ACHN (cell line): ENCODE measurements at places on chromosomes 6 and 20.
A peak's percentile ranks its signal among the peaks of the same experiment; 100 is the strongest.

- DNase-seq: peak; percentile 53
Observed at GRCh38 chr6:40999569-40999968, 39.5 kb downstream of the UNC5CL start.

DNA sequence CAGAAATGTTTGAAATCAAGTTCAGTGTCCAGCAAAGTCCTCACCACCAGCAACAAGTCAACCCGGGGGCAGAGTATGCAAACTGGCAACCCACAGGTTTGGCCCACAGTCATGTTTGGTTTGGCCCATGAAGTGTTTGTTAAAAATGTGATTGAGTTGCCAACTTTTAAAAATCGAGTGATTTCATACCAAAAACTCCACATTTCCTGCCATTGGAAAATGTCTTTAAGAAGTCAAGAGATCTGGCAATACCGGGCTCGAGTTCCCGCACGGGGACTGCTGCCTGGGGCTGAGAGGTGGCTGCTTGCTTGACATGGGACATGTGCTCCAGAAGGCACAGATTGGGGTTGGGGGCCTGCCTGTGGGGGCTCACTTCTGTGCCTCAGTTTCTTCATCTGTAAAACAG, 36.1 kb downstream of the PREX1 start:
- no peak for DNase-seq

DNA sequence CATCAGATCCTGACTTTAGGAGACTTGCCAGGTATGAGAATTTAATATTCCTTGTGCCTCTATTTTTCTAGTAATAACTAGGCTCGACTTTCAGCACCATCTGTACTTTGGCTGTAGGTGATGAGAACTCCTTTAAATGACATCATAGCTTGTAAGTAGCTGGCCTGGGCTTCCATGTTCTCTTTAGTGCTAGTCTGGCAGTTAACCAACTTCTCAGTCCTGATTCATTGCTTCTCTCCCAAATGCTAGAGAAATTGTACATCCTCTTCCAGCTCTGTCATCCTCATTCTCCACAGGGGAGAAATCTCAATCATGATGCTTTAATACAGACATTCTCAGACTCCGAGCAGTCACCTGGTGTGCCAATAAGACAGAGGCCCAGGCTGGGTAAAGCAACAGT, 143.5 kb upstream of the MOCS1 start:
- no peak for DNase-seq

DNA sequence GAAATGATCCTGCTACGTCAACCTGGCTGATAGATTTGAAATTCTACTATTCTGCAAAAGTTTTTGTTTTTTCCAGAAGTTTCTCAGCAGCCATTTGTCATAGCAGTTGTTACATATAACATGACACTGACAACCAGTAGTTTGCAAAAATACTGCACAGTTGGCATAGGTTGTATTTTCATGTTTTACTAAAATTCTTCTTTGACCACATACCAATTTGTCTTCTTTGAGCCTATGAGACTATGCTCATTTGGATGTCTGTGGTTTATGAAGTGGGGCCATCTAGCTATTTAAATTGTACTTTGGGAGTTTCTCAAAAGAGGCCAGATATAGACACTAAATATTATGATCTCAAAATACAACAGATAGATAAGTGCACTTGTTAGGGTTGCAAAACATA, 104.9 kb upstream of the PREP start:
- no peak for DNase-seq

GRCh38 chr20:2602746-2603145, 49.7 kb upstream of the NOP56 start:
- DNase-seq: no peak

GRCh38 chr20:35893942-35894341, 60.4 kb downstream of the SCAND1 start:
- DNase-seq: no peak

DNA sequence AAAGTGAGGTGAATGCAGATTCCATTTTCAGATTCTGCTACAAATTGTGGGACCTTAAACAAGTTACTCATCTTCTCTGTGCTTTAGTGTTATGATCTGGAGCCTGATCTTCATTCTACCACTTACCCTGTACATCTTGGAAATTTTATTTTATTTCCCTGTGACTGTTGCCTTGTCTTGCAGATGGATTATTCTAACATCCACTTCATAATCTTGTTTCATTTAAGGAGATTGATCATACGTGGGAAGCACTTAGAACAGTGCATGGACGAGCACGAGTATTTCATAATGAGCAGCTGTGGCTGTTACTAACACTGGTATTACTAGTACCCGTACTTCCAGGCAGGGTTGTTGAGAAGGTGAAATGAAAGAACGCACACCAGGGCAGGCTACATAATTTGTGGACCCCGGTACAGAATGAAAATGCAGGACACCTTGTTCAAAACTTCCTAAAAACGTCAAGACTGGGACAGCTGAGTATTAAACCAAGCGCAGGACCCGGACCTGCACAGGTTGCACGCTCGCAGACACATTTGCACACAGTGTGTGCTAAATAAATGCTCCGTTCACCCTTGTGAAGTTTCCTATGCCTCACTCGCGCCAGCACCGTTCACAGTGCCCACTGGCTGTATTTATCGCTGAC, 535 bp upstream of the CCDC170 start:
- DNase-seq: no peak

- DNase-seq: no peak
Observed at GRCh38 chr20:57408131-57408530, 16.9 kb downstream of the RBM38 start.

DNA sequence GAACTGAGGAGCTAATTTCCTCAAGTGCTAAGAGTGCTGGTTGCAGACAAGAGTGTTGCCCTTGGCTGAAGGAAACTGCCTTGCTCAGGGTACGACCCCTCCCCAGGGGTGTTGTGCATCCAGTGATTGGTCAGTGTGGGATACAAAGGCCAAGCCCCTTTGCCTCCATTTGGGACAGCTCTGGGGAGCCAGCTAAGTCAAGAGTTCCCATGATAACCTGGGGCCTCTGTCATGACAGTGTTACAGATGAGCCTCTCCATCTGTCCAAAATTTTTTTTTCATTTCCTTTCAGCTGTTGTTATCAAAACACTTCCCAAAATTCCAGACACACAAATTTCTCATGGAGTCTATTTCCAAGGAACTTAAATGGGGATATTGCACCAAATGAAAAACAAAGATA, 93.3 kb downstream of the HS3ST5 start:
- no peak for DNase-seq

DNA sequence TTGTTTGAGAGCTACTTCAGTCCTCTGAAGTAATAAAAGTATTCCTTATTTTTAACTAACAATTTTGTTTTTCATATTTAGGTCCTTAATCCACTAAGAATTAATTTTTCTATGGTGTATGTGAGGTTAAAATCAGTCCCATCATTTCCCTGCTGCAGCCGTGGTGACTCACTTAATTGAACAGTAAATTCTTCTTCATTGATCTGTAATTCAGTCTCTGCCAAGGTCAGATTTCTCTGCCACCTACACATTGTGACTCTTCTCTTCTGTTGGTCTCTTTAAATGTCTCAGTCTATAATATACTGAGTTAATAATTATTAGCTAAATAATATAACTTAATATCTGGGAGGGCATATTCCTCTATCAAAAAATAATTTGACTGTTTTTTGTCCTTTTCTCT, 262.3 kb downstream of the UTRN start:
- DNase-seq: no peak

- no peak for DNase-seq
Observed at GRCh38 chr20:62728781-62729300, 20.2 kb downstream of the NTSR1 start.

- DNase-seq: no peak
Observed at GRCh38 chr20:19605786-19606485, 152.1 kb upstream of the RIN2 start.

DNA sequence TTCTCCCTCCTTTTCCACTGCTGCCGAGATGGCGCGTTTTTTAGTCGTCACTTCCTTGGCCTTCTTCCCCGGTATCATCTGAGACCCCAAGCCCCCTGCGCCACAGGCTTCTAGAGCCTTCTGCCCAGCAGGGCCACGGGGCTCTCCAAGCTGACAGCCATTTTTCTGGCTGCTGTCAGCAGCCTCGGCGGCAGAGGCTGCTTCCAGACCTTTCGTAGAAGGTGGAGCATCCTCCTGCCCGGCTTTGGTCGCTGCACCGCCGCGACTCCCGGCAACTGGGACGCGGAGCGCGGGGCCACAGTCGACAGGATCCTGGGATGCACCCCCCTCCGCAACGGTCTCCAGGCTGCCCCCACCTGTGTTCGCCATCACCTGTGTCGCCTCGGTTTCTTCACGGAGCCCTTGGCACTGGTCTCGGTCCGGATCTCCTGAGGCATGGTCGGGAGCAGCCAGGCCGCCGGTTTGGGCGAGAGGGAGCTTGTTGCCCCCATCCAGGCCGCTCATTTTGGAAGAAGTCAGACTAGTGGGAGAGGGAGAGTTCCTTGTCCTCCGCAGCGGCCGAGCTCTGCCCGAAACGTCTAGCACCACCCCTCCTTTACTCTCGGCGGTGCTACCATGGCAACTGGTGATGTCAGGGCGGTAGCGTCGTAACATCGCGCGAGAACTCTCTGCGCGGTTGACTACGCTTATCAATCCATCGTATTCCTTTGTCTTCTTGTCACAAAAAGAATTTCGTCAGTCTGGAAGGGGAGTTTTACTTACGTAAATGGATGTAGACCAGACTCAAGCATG, at the start of gene TSPYL4:
Gene TSPYL4, minus strand, starts transcription at position 571 of the 792 bp plus-strand sequence. Its CDS starts 67 bp downstream, at position 504.
- DNase-seq: peak; percentile 95

DNA sequence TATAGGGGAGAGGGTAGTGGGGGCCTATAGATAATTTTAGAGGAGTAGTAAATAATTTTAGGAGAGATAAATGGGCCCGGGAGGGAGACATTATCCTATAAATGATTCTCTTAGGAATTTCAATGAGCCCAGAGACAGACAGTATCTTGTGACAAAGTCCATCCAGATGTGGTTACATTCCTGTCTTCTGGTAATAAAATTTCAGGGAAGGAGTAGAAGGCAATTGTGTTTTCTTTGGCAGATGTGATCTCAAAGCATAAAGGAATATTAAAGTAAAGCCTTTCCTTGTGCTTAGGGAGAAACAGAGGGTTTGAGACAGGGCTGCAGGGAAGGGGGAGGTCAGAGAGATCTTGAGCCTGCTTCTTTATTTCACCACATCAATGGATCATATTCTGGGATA, 979.8 kb upstream of the GJE1 start:
- DNase-seq: no peak

GRCh38 chr20:58019027-58019849, 209.2 kb downstream of the ANKRD60 start:
- DNase-seq: no peak

GRCh38 chr6:42453031-42453653, 1.4 kb upstream of the TRERF1 start:
- peak; percentile 81 for DNase-seq

DNA sequence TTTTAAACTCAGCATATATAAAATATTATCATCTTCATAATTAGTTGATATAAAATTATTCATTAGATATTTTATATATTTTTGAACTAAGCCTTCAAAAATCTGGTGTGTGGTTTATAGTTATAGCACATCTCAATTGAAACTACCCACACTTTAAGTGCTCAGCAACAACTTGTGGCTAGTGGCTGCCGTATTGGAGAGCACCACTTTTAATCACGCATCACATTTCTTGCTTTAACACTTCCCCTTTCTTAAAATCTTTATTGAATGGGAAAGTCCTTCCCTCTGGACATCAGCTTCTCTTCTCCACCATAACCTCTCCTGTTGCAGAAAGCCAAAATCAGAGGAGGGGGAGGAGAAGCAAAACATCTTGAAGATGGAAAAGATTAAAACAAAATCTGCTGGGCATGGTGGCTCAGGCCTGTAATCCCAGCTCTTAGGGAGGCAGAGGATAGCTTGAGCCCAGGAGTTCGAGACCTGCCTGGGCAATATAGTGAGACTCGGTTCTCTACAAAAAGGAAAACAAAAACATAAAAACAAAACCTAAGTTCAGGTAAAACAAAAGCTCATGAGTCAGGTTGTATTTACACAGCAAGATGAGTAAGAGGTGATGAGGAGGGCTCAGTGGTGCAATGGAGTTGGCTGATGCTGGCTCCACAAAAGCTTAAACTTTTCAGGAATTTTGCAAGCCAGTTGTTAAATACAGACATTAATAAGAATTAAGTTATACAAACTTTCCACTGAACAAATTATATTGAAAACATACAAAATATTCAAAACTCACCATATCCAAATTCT, 237.0 kb upstream of the SUPT3H start:
- no peak for DNase-seq

DNA sequence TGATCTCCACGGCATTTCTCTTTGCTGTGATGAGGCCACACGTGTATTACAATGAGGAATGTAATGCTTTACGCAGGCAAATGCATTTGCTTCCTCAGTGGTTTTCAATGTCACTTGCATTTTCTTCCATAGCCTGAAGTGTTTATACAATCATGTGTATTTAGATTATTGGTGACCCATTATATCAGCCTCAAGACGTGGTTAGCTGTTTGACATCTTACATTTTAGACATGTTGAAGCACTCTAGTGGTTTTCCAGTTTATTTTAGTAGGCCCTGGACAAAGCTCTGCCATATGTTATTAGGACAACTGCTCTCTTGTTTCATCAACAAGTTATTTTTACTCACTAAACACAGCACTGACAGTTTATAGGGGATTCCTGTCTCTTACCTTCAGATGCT, 200.4 kb downstream of the UTRN start:
- no peak for DNase-seq

- DNase-seq: no peak
Observed at GRCh38 chr6:15420959-15421438, 175.1 kb downstream of the JARID2 start.

- peak; percentile 35 for DNase-seq
Observed at GRCh38 chr20:11502061-11502460, 415.6 kb upstream of the BTBD3 start.

DNA sequence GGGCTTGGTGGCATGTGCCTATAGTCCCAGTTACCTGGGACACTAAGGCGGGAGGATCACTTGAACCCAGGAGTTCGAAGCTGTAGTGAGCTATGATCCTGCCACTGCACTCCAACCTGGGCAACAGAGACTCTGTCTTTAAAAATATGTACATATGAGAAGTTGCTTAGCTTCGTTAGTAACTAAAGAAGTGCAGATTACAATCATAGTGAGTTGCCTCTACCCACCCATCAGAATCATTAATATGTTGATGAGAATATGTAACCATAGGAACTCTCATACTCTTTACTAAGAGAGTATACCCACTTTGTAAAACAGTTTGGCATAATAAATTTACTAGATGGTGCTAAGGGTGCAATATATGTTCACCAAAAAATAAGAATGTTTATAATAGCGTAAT, 54.0 kb downstream of the EFHC1 start:
- no peak for DNase-seq

DNA sequence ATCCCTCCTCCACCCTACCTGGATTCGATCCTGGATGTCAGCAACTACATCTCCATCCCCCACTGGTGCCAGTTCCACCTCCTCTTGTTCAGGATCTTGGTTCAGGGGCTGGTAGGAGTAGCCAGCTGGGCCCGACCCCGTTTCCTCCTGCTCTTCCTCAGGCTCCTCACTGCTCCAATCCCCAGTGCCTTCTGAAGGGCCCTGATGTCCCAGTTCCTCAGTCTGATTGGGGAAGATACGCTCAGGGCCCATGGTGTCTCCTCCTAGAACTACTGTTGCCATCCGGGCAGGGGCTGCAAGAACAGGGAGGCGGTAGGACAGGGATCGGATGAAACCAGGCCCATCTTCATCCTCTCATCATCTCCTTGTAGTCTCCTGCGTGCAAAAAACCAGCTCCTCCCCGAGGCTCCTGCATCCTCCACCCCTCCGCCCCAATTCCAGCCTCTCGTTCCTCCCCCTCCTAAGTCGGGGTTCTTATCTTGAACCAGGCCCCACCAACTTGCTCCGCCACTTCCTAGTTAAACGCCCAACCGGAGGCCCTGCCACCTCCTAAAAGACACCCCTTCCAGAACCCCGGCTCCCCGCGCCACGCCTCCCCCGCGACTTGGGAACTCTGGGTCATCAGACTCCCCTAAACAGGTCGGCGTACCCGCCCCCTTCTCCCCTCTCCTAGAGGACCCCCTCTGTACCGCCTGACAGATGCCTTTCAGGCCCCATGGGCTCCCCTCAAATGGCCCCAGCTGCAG, 476 bp downstream of the MEA1 start:
- no peak for DNase-seq
